Osteoblast (primary cell): ENCODE measurements at places on chromosomes 16 and 17. TPM values are rescaled to one million over a fixed set of nuclear protein-coding genes. Genes with fewer than 3 reads are reported as not detected.

OR1F1 gene
- 0.36 TPM in 1 of 2 replicates, not detected in the other for total RNA-seq

CCL7 gene
- 0.29 and 0.36 TPM in 2 replicates for total RNA-seq

MAPT gene
- total RNA-seq, result 0.29 and 0.36 TPM in 2 replicates

ABCA9 gene
- total RNA-seq, result 16.8 and 23.2 TPM in 2 replicates

CA4 gene
- total RNA-seq, result not detected in 2 replicates

TEDC2 gene
- total RNA-seq, result 3.5 and 5.1 TPM in 2 replicates

FBXL16 gene
- total RNA-seq, result not detected in 2 replicates

GRCh38 chr16:57508035-57508425 lies 21.7 kb upstream of the DOK4 start:
- no peak overlapping the region for H3K4me3 ChIP-seq
- H3K36me3 ChIP-seq, result no peaks in the 10 kb centered on the region
- peaks cover 11% of the 10 kb centered on the region for H3K27me3 ChIP-seq
- peak; percentile 76 for DNase-seq
- no peaks in the 10 kb centered on the region for H3K4me1 ChIP-seq

DNA sequence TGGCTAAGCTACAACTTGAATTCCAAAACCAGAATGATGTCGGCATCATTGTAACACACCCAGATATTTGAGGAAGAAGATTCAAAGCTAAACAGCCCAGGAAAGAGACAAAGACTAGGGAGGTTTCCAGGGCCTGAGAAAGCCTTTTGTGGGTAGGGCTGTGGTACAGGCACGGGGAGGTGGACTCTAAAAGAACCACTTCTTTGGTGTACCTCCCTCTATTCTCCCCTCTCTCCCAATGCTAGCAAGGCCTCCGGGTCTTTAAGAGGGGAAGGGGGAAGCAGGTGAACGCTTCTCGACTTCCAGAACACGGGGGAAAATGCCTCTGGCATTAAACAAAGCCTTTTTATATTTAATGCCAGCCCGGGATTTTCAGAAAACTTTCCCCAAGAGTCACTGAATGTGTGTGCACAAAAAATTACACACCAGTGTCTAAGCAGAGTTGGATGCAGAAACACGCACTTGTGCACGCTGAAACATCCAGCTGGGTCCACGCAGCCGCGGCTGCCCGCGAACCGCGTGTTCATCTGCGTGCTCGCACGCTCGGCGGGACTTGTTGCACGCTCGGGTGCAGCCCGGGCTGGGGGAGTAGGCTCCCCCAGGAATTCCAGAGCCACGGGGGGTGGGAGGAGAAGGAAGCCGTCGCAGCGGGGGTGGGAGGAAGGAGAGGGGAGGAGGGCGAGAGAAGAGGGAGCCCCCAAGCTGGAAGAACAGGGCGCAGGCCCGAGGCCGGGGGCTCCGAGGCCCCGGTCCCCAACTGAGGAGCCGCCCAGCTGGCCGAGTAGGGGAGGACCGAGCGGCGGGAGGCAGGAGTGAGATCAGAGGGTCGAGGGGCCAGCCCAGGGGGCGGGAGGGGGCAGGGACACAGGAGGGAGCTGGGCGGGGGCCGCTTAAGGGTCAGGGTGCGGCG lies 20.1 kb upstream of the ZNF423 start:
- peak; percentile 73 for DNase-seq
- H3K27ac ChIP-seq, result no peak overlapping the region
- no peak overlapping the region for H3K4me3 ChIP-seq
- H3K27me3 ChIP-seq, result peaks cover 12% of the 10 kb centered on the region

- peak; percentile 84 for DNase-seq
- peak overlapping the region; percentile 96 for H3K27ac ChIP-seq
- peak overlapping the region; percentile 26 for H3K4me3 ChIP-seq
Observed at GRCh38 chr17:50211249-50212120, 10.1 kb upstream of the COL1A1 start.

- DNase-seq, result peak; percentile 89
- peak overlapping the region; percentile 80 for H3K4me3 ChIP-seq
- H3K27ac ChIP-seq, result peak overlapping the region; percentile 98
- peaks cover 47% of the 10 kb centered on the region for H3K36me3 ChIP-seq
Observed at GRCh38 chr17:68514831-68515635, 2.8 kb downstream of the PRKAR1A start.

DNA sequence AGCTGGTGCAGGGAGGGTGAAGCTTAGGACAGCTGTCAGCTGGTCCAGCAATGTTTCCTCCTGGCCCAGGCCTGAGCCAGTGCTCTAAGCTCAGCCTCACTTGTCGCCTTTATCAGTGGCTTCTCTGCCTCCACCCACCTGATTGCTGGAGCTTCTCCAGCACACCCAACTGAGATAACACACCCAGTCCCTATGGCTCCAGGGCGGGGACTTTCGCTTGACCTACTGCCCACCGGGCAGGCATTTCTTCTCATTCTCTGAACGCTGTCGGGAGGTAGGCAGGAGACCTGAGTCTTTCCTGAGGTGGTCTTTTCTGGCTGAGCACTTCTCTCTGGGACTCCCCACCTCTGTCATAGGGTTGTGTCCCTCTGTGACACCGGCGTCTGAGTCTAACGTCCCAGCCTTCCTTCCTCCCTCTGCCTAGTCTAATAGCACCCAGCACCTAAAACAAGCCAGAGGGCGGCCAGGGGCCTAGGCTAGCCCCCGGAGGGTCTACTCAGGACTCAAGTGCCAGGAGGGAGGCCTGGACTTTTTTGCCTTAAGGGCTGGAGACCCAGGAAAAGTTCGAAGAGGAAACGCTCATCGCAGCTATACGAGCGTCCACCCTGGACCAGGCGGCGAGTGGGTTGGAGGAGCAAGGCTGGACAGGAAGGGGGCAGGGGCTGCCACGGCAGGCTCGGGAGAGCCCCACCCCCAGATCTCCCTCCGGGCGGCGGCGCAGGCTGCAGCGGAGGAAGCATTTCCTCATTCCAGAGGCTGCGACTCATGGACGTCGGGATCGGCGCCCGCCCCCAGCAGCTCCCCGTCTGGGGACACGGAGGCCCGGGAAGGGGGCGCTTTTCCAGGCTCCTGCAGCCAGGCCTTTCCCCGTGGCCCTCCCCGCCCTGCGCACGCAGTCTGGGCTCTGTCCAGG lies 756 bp downstream of the TAX1BP3 start:
- no peaks in the 10 kb centered on the region for H3K27me3 ChIP-seq
- peak; percentile 99 for DNase-seq
- H3K4me3 ChIP-seq, result peak overlapping the region; percentile 99
- peaks cover 25% of the 10 kb centered on the region for H3K4me1 ChIP-seq
- H3K27ac ChIP-seq, result peak overlapping the region; percentile 82
- H3K36me3 ChIP-seq, result peaks cover 22% of the 10 kb centered on the region

DNA sequence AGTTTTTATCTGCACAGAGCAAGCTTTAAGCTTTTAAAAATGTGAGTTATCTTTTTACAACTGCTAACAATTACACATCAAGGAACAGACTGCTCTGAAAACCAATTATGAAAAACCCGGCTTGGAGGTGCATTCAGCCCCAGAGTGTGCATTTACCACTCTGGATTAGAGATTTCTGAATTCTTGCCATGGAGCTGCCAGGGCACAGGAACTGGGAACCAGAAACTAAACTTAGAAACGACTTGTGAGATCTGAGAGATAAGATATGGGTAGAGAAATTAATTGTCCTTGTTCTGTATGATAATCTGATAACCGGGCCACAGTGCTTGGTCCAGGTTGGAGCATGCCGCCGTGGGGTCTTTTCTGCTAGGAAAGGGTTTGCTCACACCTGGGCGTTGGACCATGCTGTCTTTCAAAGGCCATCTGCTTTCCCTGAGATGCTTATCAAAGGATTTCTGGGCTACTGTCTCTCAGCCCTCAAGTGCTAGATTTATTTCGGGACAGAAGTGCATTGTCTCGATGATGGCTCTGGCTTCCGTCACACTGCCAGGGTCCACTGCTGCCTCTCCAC lies 210.0 kb downstream of the MAF start:
- no peaks in the 10 kb centered on the region for H3K4me1 ChIP-seq
- no peak for DNase-seq
- no peak overlapping the region for H3K27ac ChIP-seq
- no peak overlapping the region for H3K4me3 ChIP-seq

DNA sequence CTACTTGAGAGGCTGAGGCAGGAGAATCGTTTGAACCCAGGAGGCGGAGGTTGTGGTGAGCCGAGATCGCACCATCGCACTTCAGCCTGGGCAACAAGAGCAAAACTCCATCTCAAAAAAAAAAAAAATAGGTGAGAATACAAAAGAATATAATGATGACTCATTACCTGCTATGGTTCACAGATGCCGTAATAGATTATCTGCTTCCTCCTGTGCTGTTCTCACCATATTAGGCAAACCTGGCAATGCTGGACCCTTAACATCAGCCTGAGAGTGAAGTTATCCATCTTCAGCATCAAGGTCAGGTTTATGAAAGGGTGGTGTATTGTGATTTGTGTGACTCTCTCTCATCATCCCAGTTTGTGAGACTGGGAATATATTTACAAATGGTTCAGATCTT lies 271.3 kb upstream of the CPHXL start:
- no peaks in the 10 kb centered on the region for H3K27me3 ChIP-seq
- H3K4me3 ChIP-seq, result no peak overlapping the region
- no peak for DNase-seq

- H3K36me3 ChIP-seq, result no peaks in the 10 kb centered on the region
- H3K27me3 ChIP-seq, result no peaks in the 10 kb centered on the region
- no peak for DNase-seq
- peaks cover 19% of the 10 kb centered on the region for H3K4me1 ChIP-seq
Observed at GRCh38 chr17:41452281-41452680, 11.5 kb upstream of the KRT38 start.

DNA sequence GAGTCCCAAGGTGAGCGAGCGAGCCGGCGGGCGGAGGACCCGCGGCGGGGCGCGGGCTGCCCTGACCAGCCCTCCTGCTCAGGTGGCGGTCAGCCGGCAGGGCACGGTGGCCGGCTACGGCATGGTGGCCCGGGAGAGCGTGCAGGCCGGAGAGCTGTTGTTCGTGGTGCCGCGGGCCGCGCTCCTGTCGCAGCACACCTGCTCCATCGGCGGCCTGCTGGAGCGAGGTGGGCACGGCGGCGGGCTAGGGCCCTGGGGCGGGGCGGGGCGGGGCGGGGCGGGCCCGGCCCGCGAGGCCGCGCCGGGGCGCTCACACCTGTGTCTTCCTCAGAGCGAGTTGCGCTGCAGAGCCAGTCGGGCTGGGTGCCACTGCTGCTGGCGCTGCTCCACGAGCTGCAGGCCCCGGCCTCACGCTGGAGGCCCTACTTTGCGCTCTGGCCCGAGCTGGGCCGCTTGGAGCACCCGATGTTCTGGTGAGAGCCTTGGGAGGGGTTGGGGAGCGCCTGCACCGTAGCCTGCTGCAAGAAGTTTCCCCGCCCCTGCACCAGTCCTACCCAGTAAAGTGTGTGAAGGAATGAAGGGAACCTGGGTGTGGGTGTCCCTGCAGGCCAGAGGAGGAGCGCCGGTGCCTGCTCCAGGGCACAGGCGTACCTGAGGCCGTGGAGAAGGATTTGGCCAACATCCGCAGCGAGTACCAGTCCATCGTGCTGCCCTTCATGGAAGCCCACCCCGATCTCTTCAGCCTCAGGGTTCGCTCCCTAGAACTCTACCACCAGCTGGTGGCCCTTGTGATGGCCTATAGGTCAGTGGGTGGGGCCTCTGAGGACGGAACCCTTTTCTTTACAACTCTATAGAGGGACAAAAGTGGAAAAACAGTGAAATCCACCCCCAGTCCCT lies 802 bp downstream of the SETD6 start:
- peak overlapping the region; percentile 75 for H3K4me3 ChIP-seq
- peak overlapping the region; percentile 26 for H3K27ac ChIP-seq
- peaks cover 36% of the 10 kb centered on the region for H3K36me3 ChIP-seq
- peak; percentile 76 for DNase-seq
- H3K27me3 ChIP-seq, result no peaks in the 10 kb centered on the region

DNA sequence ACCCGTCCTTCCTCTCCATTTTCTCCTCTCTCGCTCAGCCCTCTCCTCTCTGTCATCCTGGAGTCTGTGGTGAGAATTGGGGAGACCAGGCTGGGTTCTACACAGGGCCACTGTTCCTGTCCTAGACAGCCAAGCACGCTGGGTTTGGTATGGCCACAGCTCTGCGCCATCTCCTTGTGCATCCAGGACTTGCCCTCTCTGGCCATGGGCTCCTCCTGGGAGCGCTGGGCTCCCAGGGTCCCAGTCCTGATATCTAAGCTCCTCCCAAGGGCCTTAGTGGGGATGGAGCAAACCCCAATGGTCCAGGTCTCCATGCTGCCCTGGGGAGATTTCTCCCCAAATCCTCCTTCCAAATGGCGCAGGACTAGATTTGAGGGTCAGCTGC lies 27.2 kb upstream of the ITGA3 start:
- DNase-seq, result no peak
- H3K4me1 ChIP-seq, result peaks cover 31% of the 10 kb centered on the region

GRCh38 chr17:72515291-72516065 lies 394.7 kb downstream of the SOX9 start:
- H3K27ac ChIP-seq, result peak overlapping the region; percentile 51
- peaks cover 35% of the 10 kb centered on the region for H3K4me1 ChIP-seq
- DNase-seq, result peak; percentile 79
- peak overlapping the region; percentile 34 for H3K4me3 ChIP-seq

DNA sequence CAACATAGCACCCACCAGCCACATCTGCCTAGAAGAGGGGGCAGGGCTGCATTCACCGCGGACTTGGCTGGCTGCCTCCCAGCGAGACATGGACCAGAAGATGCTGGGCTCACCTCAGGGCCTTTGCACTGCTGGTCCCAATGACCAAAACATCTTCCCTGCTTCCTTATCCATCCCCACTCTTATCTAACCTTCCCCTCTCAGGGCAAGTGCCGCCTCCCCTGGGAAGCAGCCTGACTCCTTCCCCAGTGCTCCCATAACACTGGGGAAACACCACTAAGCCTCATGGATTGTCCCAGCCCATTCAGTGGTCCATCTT lies 5.7 kb downstream of the TMC6 start:
- H3K4me3 ChIP-seq, result no peak overlapping the region
- no peak overlapping the region for H3K27ac ChIP-seq
- no peaks in the 10 kb centered on the region for H3K36me3 ChIP-seq
- DNase-seq, result no peak
- H3K4me1 ChIP-seq, result no peaks in the 10 kb centered on the region

- no peak overlapping the region for H3K27ac ChIP-seq
- H3K4me3 ChIP-seq, result no peak overlapping the region
Observed at GRCh38 chr16:70255574-70255973, 3.8 kb upstream of the EXOSC6 start.

- no peak overlapping the region for H3K4me3 ChIP-seq
- H3K36me3 ChIP-seq, result no peaks in the 10 kb centered on the region
- peaks cover 4% of the 10 kb centered on the region for H3K4me1 ChIP-seq
- DNase-seq, result no peak
- H3K27ac ChIP-seq, result no peak overlapping the region
Observed at GRCh38 chr16:47524007-47524405, 62.9 kb downstream of the PHKB start.

- H3K4me1 ChIP-seq, result no peaks in the 10 kb centered on the region
- H3K4me3 ChIP-seq, result no peak overlapping the region
- H3K36me3 ChIP-seq, result no peaks in the 10 kb centered on the region
- no peaks in the 10 kb centered on the region for H3K27me3 ChIP-seq
Observed at GRCh38 chr17:53119773-53120172, 703.0 kb upstream of the KIF2B start.

- no peak overlapping the region for H3K27ac ChIP-seq
- no peaks in the 10 kb centered on the region for H3K36me3 ChIP-seq
- peaks cover 4% of the 10 kb centered on the region for H3K4me1 ChIP-seq
- no peak overlapping the region for H3K4me3 ChIP-seq
- peak; percentile 8 for DNase-seq
Observed at GRCh38 chr17:78257810-78258322, 26.4 kb downstream of the TMEM235 start.
